Stromal cell of bone marrow (primary cell): ENCODE measurements at places on chromosomes 11 and 22.
A peak's percentile ranks its signal among the peaks of the same experiment; 100 is the strongest.

GRCh38 chr11:69145050-69145380 lies 10.7 kb upstream of the SMIM38 start:
- no peak for DNase-seq

GRCh38 chr11:45407226-45407625 lies 121.1 kb upstream of the SYT13 start:
- DNase-seq = no peak

- DNase-seq = no peak
Observed at GRCh38 chr22:23233084-23233531, 52.8 kb downstream of the BCR start.

DNA sequence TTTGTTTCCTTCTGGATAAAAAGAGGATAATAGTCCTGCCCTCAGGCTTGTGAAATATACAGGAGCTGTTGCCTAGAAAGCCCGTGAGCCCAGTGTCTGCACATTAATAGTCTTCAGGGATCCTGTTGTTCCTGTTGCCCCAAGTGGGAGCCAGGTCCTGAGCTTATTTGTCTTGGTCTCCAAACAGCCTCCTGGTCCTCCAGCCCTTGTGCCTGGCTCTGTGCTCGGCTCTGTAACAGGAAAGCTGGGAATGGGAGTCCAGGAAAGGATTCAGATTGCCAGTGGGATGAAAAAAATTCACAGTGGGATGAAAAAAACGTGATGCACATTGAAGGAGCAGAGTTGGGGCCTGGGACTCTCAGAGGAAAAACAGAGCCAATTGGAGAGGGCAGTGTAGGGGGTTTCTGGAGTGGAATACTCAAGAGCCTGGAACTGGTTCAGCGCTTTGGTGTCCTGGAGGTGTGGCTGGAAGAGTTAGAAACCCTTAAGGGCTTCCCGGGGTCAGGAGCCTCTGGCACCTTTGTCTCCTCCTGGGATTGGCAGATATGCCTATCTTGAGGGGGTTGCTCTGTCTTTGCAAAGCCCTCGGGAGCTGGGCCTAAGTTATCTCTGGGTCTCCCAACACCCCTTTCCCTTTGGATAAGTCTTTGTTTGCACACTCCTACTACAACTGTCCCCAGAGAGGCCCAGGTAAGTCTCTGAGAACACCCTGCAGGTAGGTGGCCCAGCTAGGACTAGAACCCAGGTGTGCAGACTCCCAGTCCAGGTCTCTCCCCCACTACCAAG lies 2.3 kb upstream of the INPPL1 start:
- no peak for DNase-seq

GRCh38 chr11:85105868-85106267 lies 521.3 kb downstream of the DLG2 start:
- DNase-seq = no peak

DNA sequence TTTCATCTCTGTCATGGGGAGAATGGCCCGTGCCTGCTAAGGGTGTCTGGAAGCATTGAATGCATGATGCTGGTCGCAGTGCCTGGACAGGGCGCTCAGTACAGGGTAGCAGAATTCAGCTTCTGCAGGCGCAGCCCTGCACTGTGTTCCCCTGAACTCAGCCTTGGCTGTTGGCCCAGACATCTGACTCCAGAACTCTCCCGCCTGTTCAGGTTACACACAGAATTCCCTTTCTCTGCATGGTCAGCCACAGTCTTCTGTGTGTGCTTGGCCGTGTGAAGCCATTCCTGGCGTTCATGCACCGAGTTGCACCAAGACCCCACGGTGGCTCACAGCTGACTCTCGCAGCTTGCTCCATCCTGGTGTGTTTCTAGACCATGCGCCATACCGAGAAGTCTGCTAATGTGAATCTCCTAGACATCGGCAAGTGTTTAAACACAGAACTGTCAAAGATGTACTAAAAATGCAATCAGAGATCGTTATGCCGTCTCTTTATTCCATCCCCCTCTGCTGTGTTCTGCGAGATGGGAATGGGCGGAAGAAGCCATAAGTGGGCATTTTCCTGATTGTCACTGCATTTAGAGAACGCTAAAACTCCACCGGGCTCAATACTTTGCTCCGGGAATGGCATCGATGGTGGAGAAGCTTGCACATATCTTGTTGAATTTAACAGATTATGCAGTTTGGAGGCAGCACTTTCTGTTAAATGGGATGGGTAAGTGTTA lies 55.6 kb downstream of the MPPED1 start:
- DNase-seq = no peak

GRCh38 chr11:133726542-133726941 lies 118.8 kb downstream of the SPATA19 start:
- no peak for DNase-seq

DNA sequence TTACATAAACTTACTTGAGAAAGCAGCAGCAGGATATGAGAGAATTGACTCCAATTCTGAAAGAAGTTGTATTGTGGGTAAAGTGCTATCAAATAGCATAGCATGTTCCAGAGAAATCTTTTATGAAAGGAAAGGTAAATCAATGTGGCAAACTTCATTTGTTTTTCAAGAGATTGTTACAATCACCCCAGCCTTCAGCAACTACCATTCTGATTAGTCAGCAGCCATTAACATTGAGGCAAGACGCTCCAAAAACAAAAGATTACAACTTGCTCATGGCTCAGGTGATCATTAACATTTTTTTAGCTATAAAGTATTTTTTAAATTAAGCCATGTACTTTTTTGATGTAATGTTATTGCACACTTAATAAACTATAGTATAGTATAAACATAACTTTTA lies 357.2 kb downstream of the TMEM135 start:
- DNase-seq = no peak

- DNase-seq = no peak
Observed at GRCh38 chr11:67571443-67571842, 12.2 kb upstream of the GSTP1 start.

- no peak for DNase-seq
Observed at GRCh38 chr22:44380756-44381486, 68.2 kb upstream of the SHISAL1 start.

GRCh38 chr11:129658526-129658867 lies 157.2 kb upstream of the TMEM45B start:
- no peak for DNase-seq

GRCh38 chr11:120563703-120564572 lies 52.4 kb downstream of the GRIK4 start:
- DNase-seq = no peak

- no peak for DNase-seq
Observed at GRCh38 chr11:132307309-132308020, 937.0 kb downstream of the NTM start.

GRCh38 chr11:60378354-60378753 lies at the start of gene MS4A7:
Gene MS4A7, plus strand, starts transcription at chr11:60378532. Its CDS starts 4,610 bp downstream, at chr11:60383142.
- DNase-seq = no peak

- no peak for DNase-seq
Observed at GRCh38 chr11:134450186-134450585, 38.1 kb upstream of the B3GAT1 start.

- no peak for DNase-seq
Observed at GRCh38 chr22:43270314-43270908, 72.8 kb downstream of the SCUBE1 start.

GRCh38 chr11:68038226-68038717 lies 553 bp upstream of the TCIRG1 start:
- DNase-seq = no peak

DNA sequence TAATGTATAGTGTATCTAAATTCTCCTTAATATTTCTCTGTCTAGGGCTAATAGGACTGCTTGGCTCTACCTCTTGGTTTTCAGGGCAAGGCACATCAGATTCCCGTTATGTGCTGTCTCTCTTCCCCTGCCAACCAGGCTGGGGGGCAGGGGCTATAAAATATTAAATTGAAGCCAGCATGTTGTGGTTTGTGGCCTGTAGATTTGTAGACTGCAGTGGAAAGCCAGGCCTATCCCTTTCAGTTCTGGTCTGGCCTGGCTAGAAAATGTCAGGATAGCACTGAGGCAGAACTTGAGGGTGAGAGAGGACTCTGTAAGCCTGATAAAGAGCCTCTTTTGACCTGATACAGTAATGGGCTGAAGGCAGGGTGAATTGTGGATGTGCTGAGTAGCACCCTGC lies 14.4 kb upstream of the GRK2 start:
- DNase-seq = no peak

GRCh38 chr11:34926831-34927132 lies 10.4 kb downstream of the PDHX start:
- DNase-seq = no peak

DNA sequence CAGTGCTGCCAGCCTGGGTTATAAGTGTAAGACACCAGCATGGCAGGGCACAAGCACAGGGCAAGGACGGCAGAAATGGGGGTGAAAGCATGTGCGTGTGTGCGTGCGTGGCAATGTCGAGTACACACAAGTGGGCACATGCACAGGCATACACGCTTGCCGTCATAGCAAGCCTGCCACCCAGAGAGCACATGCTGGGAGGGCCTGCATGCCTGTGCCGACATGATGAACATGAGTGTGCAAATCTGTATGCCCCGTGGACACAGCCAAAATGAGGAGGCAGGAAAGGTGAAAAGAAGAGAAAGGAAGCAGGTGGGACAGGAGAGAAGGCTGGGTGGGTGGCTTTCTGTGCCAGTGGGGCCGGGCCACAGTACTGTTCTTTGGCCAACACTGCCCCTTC lies 62.9 kb downstream of the NECTIN1 start:
- DNase-seq = no peak

- DNase-seq = peak; percentile 12
Observed at GRCh38 chr22:42134100-42135020, 3.8 kb upstream of the CYP2D6 start.

GRCh38 chr11:71499125-71499524 lies 27.9 kb upstream of the KRTAP5-7 start:
- no peak for DNase-seq

DNA sequence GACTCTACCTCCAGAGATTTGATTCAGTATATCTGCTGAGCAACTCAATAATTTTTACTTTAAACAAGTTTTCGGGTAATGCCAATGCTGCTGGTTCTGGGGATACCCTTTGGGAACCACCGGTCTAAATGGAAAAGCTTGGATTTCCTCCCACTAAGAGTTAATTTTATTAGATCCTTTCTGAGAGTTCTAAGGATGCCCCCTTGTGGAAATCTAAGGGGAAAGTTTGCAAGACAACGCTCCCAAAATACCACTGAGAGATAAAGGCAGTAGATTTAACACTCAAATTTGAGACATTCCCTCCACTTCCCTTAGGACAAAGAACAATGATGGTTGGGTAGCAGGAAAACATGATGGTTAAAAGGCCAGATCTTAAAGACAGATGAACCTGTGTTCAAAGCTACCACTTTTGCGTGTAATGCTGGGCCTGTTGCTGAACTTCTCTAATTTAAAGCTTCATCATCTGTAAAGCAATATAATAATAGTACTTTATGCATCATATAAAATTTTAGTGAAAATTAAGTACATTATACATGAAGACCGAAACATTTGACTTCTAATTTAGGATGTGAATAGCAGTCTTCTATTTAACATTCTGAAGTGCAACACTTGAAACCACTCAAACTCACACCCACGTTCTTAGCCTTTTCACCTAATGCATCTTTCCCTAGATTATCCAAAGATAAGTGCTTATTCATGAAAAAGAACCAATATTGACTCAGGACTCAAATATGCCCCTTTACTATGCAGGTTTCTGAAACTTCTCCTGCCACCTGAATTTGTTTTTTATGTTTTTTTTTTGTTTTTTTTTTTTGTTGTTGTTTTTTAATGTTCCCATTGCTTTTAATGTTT lies 110.1 kb upstream of the LUZP2 start:
- DNase-seq = peak; percentile 20

DNA sequence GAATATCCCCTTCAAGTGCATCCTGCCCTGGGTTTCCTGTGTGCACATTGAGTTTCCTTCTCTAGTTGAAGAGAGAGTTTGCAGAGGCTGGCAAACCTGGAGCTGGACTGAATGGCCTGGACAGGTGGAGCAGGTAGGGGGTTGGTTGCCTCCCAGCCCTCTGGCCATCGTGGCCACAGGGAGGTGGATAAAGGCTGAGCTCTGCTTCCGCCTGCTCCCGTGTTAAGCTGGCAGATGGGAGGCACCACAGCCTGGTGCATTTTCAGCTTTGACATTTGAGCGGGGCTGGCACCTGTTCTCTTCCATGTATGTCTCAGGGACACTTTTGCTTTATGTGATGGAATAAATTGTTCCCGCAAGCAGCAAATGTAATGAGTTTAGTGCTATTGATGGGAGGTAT lies 11.1 kb downstream of the MICAL2 start:
- DNase-seq = no peak

DNA sequence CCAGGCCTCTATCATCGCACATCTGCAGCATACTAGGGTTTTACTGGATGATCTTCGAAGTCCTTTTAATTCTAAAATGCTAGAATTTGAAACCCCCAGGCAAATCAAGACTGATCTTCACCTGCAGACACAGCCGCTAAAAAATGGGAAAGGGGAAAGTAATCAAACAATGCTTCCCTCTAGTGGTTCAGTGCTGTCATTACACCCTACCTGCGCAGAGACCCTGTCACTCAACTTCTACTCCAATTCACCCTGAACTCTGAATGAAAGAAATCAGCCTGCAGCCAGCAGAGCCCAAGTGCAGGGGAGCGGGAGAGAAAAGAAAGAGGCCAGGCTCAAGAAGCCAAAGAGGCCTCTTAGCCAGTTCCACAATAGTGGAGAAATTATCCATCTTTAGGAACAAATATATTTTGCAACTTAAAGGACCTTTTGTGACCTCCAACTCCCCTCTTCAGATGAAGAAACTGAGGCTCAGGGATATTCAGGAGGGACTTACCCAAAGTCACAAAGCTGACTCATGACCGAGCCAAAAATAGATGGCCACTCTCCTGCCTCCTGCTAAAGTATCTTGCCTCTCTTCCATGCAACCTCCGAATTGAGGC lies 33.0 kb downstream of the SERGEF start:
- no peak for DNase-seq

- no peak for DNase-seq
Observed at GRCh38 chr11:68996376-68997123, 15.8 kb upstream of the MRGPRD start.

DNA sequence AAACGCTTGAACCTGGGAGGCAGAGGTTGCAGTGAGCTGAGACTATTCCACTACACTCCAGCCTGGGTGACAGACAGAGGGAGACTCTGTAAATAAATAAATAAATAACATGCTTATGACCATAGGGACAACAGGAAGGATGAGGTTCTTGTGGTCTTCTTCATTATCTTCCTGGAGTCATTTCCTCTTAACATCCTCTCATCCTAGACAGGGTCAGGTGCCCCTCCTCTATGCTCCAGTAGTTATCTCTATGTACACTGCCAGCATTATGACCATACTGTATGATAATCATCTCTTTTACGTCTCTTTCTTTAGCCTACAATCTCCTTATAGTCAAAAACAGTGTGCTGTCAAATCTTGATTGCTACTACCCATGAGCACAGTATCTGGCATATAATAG lies 17.7 kb downstream of the RAB30 start:
- no peak for DNase-seq

DNA sequence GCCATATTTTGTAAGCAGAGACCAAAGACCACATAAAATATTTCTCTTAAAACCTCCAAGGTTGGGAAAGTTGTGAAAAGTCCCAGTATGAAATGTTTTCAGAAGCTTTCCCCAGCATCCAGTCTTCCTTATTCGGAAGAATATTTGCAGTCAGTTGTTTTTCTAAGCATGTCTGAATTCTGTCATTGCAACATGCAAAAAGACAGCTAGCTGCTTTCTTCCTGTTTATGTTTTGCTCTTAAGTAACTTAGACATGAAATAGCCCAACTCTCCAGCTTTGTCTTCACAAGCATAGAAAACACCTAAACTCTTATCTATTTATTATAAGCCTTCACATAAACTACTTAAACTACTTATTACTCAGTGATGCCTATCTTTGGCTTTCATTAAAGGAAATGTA lies 57.9 kb upstream of the MMP13 start:
- DNase-seq = no peak
